Psoas muscle (tissue), 8 donors: ENCODE measurements at places on chromosomes 4 and X. TPM values are rescaled to one million over a fixed set of nuclear protein-coding genes. Genes with fewer than 3 reads are reported as not detected.

DNA sequence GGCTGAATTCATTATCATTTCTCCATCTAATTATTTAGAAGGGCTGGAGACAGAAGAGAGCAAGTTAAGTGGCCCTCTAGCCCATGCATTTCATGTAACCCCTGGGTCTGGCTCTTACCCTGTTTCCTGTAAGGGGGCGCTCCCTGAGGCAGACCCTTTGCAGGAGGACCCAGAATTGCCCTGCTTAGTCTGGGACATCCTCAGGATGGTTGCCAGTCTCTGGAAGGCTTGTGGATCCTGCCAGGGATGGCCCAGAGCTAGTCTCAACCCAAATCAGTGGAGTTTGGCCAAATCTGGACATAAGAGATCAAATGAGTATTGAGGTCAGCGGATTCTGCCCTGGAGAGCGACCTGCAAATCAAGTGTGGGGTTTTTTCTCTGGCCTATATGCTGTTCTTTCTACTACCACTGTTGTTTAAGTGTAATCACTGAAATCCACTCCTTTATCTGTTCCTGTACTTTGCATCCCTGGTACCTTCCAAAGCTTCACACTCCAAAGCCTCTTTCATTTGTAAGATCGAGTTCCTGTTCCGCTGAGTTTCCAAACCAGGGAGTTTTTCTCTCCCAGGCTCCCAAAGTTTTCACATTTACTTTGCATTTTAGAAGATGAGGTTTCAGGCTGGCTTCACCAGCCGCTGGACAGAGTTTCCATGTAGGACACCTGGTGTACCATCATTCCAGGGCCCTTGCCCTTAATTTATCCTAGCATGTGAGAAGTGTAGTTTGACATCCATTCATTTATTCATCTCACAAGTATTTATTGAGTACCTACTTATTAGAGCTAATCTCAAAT is 6.3 kb downstream of the KLF3 start:
- H3K36me3 ChIP-seq = no peaks in the 10 kb centered on the region
- peak overlapping the region; percentile 34 for H3K4me3 ChIP-seq
- H3K27me3 ChIP-seq = no peaks in the 10 kb centered on the region
- H3K27ac ChIP-seq = peak overlapping the region; percentile 51
- H3K4me1 ChIP-seq = peaks cover 94% of the 10 kb centered on the region

- no peak for DNase-seq
- no peak overlapping the region for H3K27ac ChIP-seq
- H3K4me3 ChIP-seq = no peak overlapping the region
- no peaks in the 10 kb centered on the region for H3K4me1 ChIP-seq
- no peaks in the 10 kb centered on the region for H3K27me3 ChIP-seq
Measured at GRCh38 chrX:113726898-113727297, 857.0 kb upstream of the HTR2C start.

DNA sequence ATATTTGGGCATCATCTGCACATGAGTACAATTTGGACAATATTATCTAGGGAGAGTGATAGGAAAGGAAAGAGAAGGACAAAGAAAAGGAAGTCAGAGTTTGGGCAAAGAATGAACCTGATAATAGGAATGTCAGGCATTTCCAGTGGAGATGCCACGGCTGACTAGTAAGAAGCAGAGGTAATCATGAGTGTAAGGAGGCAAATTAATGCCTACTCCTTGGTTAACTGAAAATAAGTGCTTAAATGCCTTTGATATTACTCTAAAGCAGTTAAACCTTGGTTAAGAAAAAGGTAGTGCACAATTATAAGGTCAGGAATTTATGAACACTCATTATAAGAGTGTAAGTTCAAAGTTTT is 99.2 kb upstream of the DDIT4L start:
- no peaks in the 10 kb centered on the region for H3K27me3 ChIP-seq
- H3K4me1 ChIP-seq = peaks cover 62% of the 10 kb centered on the region
- H3K4me3 ChIP-seq = no peak overlapping the region
- no peak for DNase-seq
- no peaks in the 10 kb centered on the region for H3K36me3 ChIP-seq

- DNase-seq = no peak
- H3K4me1 ChIP-seq = peaks cover 48% of the 10 kb centered on the region
- no peaks in the 10 kb centered on the region for H3K36me3 ChIP-seq
- H3K27me3 ChIP-seq = no peaks in the 10 kb centered on the region
Measured at GRCh38 chr4:139761461-139761860, 95.8 kb downstream of the MGST2 start.

- no peaks in the 10 kb centered on the region for H3K27me3 ChIP-seq
- no peak overlapping the region for H3K4me3 ChIP-seq
- no peak for DNase-seq
- no peaks in the 10 kb centered on the region for H3K36me3 ChIP-seq
- peaks cover 20% of the 10 kb centered on the region for H3K4me1 ChIP-seq
- H3K27ac ChIP-seq = no peak overlapping the region
Measured at GRCh38 chr4:140080883-140081282, 73.1 kb downstream of the MAML3 start.

DNA sequence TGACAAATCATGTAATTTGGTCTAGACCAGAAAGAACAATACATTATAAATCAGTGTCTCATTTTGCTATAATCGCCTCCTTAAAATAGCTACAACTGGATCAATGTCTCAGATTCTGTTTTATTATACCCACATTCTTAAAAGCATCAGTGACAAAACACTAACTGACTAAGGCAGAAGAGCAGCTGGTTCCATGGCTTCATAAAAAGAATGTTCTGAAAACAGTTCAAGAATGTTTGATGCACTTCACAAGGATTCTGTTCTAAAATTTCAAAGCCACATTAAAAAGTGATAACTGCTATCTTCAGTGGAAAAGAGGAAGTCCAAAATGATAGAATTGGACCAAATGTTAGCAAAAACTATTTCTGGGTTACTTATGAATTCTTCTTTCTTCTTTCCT is 69.8 kb downstream of the COL25A1 start:
- peaks cover 30% of the 10 kb centered on the region for H3K4me1 ChIP-seq
- no peaks in the 10 kb centered on the region for H3K36me3 ChIP-seq
- H3K27me3 ChIP-seq = no peaks in the 10 kb centered on the region

- H3K4me1 ChIP-seq = no peaks in the 10 kb centered on the region
- H3K27ac ChIP-seq = no peak overlapping the region
- H3K4me3 ChIP-seq = no peak overlapping the region
- no peak for DNase-seq
Measured at GRCh38 chrX:30748342-30748960, 95.2 kb downstream of the GK start.

DNA sequence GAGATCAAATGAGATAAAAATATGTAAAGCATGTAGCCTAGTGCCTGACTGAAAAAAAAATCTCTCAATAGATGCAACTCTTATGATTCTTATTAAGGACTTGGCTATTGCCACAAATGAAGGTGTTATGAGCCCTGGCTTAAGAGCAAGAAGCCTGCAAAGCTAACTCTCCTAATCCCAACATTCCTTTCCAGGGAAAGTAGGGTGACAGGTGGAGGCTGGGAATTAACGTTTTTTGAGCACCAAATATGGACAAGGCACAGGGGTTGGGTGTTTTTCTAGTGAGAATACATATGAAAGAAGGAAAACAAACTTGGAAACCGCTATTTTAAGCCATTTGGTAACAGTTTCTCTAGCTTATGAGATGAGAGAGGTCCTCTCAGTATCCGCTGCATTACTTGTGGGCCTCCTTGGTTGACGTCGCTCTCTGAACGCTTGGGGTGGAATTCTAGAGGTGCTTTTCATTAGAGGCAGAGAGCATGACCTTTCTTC is 2.4 kb downstream of the RHOH start:
- H3K4me1 ChIP-seq = no peaks in the 10 kb centered on the region
- H3K27ac ChIP-seq = no peak overlapping the region
- H3K27me3 ChIP-seq = no peaks in the 10 kb centered on the region
- no peak for DNase-seq
- H3K4me3 ChIP-seq = no peak overlapping the region
- H3K36me3 ChIP-seq = no peaks in the 10 kb centered on the region

DNA sequence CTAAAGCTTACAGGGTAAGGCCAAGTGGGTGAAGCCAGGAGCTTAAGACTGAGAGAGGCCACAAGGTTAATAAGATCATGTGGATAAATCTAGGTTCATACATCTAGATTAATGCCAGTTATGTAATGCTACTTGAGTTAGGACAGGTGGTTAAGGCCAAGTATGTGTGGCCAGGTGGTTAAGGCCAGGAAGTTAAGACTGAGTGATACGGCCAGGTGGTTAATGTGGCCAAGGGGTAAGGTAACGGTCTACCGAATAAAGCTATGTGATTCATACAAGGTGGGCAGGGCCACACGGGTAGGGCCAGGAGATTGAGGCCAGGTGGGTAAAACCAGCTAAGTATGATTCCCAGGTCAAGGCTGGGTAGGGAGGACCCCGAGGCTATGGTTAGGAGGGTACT is 223.0 kb downstream of the TACR3 start:
- H3K36me3 ChIP-seq = no peaks in the 10 kb centered on the region
- H3K4me3 ChIP-seq = no peak overlapping the region
- no peaks in the 10 kb centered on the region for H3K27me3 ChIP-seq

GRCh38 chrX:132489578-132490419 is 961 bp upstream of the MBNL3 start:
- H3K4me3 ChIP-seq = peak overlapping the region; percentile 69
- H3K27me3 ChIP-seq = peaks cover 42% of the 10 kb centered on the region

GRCh38 chrX:95058815-95059214 is 1384.8 kb downstream of the FAM133A start:
- H3K27me3 ChIP-seq = no peaks in the 10 kb centered on the region
- H3K4me1 ChIP-seq = no peaks in the 10 kb centered on the region
- no peak for DNase-seq
- H3K27ac ChIP-seq = no peak overlapping the region
- no peak overlapping the region for H3K4me3 ChIP-seq
- H3K36me3 ChIP-seq = no peaks in the 10 kb centered on the region

DNA sequence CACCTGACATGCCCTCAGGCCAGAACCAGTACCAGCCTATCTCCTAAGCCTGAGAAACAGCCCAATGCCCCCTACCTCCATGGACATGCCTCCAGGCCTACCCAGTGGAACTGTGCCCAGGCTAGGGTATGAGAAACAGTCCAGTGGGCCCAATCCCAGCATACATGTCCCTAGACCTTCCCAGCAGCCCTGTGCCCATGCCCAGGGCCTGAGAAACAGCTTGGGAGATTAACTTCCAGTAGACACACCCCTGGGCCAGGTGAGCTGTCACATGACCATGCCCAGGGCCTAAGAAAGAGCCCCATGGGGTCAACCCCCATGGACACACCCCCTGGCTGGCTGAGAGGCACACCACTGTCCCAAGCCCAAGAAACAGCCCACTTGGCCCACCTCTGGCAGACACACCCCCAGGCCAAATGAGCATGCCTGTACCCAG is 78.8 kb downstream of the CBR4 start:
- no peak overlapping the region for H3K27ac ChIP-seq
- H3K36me3 ChIP-seq = peaks cover 4% of the 10 kb centered on the region
- no peak overlapping the region for H3K4me3 ChIP-seq
- no peaks in the 10 kb centered on the region for H3K27me3 ChIP-seq
- DNase-seq = no peak

DNA sequence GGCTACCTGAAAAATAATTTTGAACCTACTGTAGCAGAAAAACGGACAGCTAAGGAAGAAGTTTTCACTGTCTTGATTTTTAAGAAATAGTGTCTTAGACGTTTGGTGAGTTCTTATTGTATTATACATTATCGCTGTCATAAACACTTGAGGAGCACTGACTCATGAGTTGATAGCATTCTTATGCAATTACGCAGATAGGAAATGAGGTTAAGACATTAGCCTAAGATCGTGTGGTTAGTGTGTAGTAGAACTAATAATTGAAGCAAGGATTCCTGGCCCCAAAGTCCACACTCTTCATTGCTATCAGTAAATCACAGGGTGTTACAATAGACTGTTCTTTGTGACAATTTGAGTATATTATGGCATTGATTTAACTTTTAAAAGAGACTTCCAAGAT is 238.1 kb downstream of the ARAP2 start:
- no peak for DNase-seq
- no peak overlapping the region for H3K27ac ChIP-seq
- no peaks in the 10 kb centered on the region for H3K27me3 ChIP-seq

DNA sequence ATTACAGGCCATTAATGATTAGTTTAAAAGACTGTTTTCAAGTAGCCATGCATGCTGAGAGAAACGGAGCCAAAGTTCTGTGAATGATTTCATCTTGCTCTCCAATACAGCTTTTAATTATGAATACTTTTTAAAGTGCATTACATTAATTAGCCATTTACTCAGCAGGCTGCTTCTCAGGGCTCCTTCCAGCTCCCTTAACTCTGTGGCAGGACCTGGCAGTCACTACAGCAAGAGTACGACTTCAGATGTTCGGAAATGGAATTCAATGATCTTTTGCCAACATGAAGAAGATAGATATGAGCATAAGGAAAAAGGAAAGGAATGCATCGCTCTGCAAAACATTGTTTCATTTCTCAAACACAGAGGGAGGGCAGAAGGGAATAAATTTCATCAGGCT is 987.2 kb downstream of the PDHA2 start:
- DNase-seq = no peak
- no peaks in the 10 kb centered on the region for H3K27me3 ChIP-seq
- H3K27ac ChIP-seq = no peak overlapping the region
- H3K4me3 ChIP-seq = no peak overlapping the region
- H3K4me1 ChIP-seq = no peaks in the 10 kb centered on the region

DNA sequence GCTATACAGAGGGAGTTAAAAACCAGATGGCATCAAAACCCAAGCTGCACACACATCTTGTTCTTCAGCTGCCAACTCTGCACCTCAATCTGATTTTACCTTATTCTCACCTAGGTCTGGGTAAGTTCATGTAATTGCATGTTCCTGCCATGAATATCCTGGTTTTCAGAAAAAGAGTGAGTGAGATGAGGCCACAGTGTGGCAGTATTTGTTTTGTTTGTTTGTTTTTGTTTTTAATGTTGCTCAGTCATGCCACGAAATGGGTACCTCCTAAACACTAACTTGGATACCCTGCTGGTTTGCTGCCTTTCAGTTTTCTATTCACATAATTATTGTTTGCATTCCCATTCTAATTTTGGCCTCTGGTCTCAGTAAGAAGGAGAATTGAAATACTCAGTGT is 22.5 kb downstream of the TMEM164 start:
- peaks cover 9% of the 10 kb centered on the region for H3K4me1 ChIP-seq
- no peaks in the 10 kb centered on the region for H3K27me3 ChIP-seq
- no peak overlapping the region for H3K4me3 ChIP-seq
- peak overlapping the region; percentile 30 for H3K27ac ChIP-seq
- H3K36me3 ChIP-seq = no peaks in the 10 kb centered on the region
- no peak for DNase-seq

GRCh38 chrX:76802708-76803107 is 375.2 kb downstream of the MAGEE1 start:
- H3K27me3 ChIP-seq = no peaks in the 10 kb centered on the region
- no peak overlapping the region for H3K4me3 ChIP-seq
- no peaks in the 10 kb centered on the region for H3K4me1 ChIP-seq
- no peak for DNase-seq
- H3K36me3 ChIP-seq = no peaks in the 10 kb centered on the region

- no peaks in the 10 kb centered on the region for H3K27me3 ChIP-seq
- no peaks in the 10 kb centered on the region for H3K36me3 ChIP-seq
- no peak for DNase-seq
- H3K27ac ChIP-seq = no peak overlapping the region
Measured at GRCh38 chrX:29071525-29072320, 484.5 kb downstream of the IL1RAPL1 start.

- H3K36me3 ChIP-seq = no peaks in the 10 kb centered on the region
- no peaks in the 10 kb centered on the region for H3K4me1 ChIP-seq
- no peak overlapping the region for H3K4me3 ChIP-seq
- DNase-seq = no peak
- no peaks in the 10 kb centered on the region for H3K27me3 ChIP-seq
Measured at GRCh38 chr4:138816875-138817274, 198.7 kb upstream of the NOCT start.

The KCND1 gene
- total RNA-seq = 0.21 TPM

The WFS1 gene
- 13.3 TPM for total RNA-seq

The MAMLD1 gene
- 2.5 TPM for total RNA-seq

The ABHD18 gene
- 21.4 TPM for total RNA-seq

The ADH1A gene
- 0.65 TPM for total RNA-seq

The BEX4 gene
- total RNA-seq = 4.6 TPM
